ENCODE measurements at places on chromosomes 12 and 14.

DNA sequence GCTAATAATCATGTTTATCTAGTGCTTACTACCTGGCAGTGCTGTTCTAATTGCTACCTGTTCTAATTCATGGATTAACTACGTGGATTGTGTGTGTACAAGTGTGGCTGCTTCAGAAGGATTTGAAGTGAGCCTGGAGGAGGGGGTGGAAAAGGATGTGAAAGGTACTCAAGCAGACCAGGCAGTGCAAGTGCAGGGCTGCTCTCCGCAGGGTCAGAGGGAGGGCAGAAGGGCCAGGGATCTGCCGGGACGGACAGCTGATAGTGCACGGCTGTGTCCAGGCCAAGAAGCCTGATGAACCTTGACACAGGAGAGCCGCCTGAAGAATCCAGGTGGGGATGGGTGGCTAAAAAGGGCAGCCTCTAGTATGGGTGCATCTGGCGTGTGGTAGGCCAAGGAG is 28.5 kb downstream of the PIWIL1 start:
- DNase-seq: no peak

DNA sequence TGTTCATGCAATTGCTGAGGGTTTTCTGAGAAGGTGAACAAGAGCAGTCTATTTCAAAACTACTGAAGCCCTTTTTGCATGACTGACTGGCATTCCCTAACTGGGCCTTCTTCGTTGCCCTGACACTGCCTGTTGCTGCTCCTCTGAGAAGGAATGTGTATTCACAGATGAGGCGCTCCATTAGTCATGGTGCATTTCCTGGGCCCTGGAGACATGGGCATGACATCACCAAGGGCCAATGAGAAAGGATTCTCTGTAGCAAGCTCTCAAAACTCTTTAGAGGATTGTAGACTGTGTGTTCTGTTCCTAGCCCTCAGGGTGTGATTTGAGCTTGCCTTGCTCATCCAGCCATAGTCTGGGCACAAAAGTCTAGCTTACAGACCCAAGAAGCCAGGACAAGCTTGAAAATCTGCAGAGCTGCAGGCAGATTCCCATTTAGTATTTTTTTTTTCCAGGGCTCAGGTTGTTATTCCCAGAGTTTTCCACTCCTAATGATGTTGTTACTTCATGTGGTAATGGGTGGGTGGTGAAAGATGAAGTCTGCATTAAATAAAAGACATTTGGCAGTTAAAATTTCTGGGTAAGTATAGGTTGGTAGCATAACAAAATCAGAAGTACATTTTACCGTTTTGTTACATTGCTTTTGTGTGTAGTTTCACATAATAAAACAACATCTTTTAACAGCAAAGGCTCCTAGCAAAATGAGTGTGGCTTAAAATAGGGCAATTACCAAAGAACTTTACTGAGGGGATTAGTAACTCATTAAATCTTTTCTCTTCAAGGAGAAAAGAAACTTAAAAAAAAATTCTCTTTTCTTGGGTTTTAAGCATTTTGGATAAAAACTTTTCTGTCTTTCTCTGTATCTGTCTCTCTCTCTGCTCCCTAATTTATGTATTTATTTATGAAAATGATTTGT is 318.4 kb downstream of the RAD51B start:
- DNase-seq: no peak

DNA sequence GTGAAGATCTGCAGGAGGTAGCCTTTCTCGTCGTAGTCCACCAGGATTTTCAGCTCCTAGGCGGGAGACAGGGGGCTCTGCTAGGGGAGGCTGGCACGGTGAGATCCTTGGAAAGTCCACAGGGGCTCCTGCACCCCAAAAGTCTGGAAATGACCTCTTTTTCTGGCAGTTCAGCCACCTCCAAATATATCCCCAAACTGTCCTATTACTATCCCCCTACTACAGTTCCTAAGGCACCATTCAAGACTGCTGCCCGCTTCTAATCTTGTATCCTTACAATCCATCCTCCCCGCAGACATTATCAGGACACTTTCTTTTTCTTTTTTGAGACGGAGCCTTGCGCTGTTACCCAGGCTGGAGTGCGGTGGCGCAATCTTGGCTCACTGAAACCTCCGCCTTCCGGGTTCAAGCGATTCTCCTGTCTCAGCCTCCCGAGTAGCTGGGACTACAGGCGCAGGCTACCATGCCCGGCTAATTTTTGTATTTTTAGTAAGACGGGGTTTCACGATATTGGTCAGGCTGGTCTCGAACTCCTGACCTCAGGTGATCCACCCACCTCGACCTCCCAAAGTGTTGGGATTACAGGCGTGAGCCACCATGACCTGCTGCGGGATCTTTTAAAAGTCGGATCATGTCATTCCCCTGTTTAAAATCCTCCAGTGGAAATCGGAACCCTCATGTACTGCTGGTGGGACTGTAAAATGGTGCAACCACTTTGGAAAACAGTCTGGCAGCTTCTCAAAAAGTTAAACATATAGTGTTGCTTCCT is 18.5 kb downstream of the HPD start:
- DNase-seq: no peak

DNA sequence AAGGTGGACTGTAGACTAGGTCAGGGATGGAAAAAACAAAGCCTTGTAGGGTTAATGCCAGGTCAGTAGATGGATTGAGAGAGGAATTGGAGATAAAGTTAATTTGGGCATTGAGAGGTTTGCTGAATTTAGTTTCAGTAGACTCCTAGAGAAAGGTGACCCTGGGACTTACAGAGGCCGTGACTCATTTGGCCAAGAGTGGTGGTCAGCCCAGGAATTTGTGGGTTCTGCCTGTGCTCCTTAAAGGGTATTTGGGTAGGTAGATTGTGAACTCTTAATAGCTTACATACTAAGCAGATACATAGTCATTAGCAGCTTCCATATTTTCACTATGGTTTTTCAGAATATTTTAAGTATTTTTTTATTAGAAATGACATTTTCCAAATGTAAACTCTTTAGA is 21.8 kb downstream of the PLEKHA5 start:
- DNase-seq: no peak

GRCh38 chr14:63895510-63895909 is 42.7 kb downstream of the SYNE2 start:
- no peak for DNase-seq

DNA sequence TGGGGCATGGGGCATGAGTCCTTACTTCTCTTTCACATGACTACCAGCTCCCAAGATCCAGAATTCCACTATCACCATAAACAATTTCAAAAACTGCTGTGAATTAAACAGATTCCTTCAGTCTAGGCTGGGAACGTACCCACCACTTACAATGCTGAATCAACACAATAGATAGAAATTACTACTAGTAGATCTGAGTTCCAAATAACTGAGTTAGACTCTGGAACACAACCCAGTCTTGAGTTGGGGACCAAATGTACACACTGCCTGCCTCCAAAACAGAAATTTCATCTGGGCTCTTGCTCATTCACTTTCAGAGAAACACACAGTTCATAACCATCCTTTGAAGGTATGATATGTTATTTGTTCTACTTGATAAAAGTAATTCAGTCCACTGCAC is 8.9 kb downstream of the CORO1C start:
- DNase-seq: no peak

DNA sequence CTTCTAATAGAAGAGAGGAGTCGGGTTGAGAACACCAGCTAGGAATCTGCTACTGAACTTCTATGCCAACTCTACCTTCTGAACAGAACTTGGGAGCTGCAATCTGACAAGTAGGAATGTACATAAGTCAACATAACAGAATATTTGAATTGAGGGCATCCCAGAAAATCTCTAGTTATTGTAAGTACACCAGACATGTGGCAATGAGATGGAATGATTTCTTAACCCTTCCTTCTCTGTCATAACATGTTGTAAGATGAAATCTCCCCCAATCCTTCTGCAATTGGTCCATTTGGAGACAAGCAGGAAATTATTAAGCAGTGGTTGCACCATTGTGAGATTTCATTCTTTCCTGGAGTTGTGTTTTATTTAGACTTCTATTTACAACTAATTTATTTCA is 68.7 kb upstream of the TMPO start:
- no peak for DNase-seq

DNA sequence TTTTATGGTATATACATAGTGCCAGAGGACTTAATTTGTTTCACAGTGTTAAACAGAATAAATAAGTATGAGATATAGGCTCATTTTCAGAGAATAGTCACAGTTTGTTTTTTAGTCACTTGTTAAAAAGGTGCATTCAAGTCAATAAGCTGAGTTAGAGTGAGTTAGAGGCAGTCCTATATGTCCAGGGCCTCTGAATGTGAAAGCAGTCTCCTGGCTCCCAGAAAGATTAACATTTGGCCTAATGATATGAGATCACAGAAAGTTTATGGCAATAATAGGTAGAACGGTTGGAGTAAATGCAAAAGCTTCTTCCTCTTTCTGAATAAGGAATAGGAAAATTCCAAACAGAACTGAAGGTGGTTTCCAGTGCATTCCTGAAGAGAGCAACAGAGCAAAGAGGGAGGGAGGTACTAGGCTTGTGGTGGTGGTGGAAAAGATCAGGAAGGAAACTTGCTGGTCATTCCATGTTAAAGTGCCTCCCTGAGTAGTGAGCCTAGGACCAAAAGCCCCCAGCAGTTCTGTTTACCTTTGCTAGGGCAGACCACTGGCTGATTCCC is 54.4 kb downstream of the SLC38A4 start:
- no peak for DNase-seq

GRCh38 chr14:96805956-96806355 is 8.8 kb downstream of the VRK1 start:
- DNase-seq: no peak

DNA sequence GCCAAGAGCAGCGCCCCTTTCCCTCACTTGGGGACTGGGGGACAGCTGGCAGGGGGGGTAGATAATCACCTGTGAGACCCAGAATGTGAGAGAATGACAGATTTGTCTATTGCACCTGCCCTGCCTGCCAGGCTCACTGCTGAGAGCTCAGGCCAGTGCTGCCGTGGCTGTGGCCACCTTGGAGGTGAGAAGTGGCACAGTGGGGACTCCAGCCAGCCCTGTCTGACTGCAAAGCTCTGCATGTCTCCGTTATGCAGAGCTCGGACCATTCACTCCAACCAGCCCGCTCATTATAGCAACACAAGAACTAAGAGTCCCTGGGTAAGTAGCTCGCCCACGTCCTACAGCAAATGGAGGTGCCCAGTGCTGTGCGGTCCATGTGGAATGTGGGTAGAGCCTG is 88.8 kb downstream of the DICER1 start:
- DNase-seq: no peak
